Colonic mucosa (tissue), 4 donors: ENCODE measurements at places on chromosomes 11 and 22. TPM values are rescaled to one million over a fixed set of nuclear protein-coding genes. Genes with fewer than 3 reads are reported as not detected.

DNA sequence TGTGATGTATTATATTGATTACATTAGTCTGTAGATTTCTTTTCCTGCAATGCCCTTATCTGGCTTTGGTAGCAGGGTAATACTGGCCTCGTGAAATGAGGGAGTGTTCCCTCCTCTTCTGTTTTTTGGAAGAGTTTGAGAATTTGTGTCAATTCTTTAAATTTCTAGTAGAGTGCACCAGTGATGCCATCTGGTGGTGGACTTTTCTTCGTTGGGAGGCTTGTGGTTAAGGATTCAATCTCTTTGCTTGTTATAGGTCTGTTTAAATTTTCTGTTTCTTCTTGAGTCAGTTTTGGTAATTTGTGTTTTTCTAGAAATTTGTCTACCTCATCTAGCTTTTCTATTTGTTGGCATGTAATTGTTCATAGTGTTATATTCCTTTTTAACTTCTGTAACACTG lies 18.9 kb downstream of the SHANK3 start:
- no peaks in the 10 kb centered on the region for H3K4me1 ChIP-seq
- no peaks in the 10 kb centered on the region for H3K36me3 ChIP-seq
- no peak overlapping the region for H3K4me3 ChIP-seq
- no peak overlapping the region for H3K27ac ChIP-seq

GRCh38 chr22:37999640-38000272 lies 15.4 kb upstream of the SOX10 start:
- no peaks in the 10 kb centered on the region for H3K27me3 ChIP-seq
- no peaks in the 10 kb centered on the region for H3K4me1 ChIP-seq
- H3K36me3 ChIP-seq, result no peaks in the 10 kb centered on the region
- no peak for DNase-seq
- H3K4me3 ChIP-seq, result no peak overlapping the region
- H3K27ac ChIP-seq, result no peak overlapping the region

DNA sequence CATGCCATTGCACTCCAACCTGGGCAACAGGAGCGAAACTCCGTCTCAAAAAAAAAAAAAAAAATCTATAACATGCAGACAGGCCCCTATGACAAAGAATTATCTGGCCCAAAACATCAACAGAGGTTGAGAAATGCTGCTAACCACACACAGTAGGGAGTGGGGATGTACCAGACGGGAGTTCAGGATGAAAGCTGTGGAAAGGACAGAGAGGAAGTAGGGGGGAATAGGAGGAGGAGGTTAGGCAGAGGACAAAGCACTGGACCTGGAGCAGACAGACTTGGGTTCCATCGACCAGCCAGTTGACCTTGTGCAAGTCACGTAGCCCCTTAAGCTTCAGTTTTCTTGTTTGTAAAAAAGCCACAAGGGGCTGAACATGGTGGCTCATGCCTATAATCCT lies 12.5 kb downstream of the LRP4 start:
- DNase-seq, result no peak
- no peaks in the 10 kb centered on the region for H3K36me3 ChIP-seq
- no peak overlapping the region for H3K27ac ChIP-seq
- H3K4me1 ChIP-seq, result no peaks in the 10 kb centered on the region
- no peak overlapping the region for H3K4me3 ChIP-seq
- H3K27me3 ChIP-seq, result no peaks in the 10 kb centered on the region

GRCh38 chr11:19803506-19803998 lies 90.9 kb downstream of the NAV2 start:
- DNase-seq, result peak; percentile 87
- H3K4me1 ChIP-seq, result peaks cover 12% of the 10 kb centered on the region
- H3K27me3 ChIP-seq, result no peaks in the 10 kb centered on the region
- H3K4me3 ChIP-seq, result no peak overlapping the region

DNA sequence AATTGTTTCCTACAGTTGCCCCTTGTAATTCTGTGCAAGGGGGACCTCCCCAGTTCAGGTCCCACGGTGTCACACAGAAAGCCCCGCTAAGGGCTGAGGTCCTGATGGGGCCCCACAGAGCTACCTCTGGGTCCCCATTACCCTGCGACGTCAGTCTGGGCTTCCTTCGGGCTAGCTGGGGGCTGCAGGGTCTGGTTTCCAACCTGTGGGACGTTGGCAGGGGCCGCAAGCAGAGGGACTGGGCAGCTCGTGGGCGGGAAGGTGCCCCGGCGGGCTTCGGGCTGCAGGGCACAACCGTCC lies 698 bp downstream of the SLC37A4 start:
- no peaks in the 10 kb centered on the region for H3K27me3 ChIP-seq
- peaks cover 3% of the 10 kb centered on the region for H3K4me1 ChIP-seq
- no peaks in the 10 kb centered on the region for H3K36me3 ChIP-seq
- DNase-seq, result no peak

DNA sequence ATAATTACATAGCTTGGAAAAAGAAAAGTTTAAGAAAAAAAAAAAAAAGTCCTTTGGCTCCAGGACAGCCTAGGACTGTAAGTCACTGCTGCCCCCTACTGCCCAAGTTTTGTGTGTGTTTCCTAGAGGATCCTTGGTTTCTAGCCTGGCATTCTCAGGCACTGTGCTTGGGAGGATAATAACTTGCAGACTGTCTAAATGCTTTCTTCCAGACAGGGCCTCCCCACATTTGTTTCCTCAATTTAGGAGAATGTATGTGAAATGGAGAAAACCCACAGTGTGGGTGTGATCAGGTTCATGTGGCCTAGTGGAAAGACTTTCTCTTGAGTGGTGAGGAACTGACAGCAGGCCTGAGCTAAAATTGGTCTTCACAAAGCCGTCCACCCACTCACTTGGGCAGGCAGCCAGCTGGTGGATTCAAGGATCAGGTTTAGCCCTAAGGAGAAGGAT lies 191.0 kb downstream of the NAV2 start:
- H3K36me3 ChIP-seq, result no peaks in the 10 kb centered on the region
- H3K27me3 ChIP-seq, result no peaks in the 10 kb centered on the region
- no peak overlapping the region for H3K4me3 ChIP-seq
- H3K27ac ChIP-seq, result no peak overlapping the region

DNA sequence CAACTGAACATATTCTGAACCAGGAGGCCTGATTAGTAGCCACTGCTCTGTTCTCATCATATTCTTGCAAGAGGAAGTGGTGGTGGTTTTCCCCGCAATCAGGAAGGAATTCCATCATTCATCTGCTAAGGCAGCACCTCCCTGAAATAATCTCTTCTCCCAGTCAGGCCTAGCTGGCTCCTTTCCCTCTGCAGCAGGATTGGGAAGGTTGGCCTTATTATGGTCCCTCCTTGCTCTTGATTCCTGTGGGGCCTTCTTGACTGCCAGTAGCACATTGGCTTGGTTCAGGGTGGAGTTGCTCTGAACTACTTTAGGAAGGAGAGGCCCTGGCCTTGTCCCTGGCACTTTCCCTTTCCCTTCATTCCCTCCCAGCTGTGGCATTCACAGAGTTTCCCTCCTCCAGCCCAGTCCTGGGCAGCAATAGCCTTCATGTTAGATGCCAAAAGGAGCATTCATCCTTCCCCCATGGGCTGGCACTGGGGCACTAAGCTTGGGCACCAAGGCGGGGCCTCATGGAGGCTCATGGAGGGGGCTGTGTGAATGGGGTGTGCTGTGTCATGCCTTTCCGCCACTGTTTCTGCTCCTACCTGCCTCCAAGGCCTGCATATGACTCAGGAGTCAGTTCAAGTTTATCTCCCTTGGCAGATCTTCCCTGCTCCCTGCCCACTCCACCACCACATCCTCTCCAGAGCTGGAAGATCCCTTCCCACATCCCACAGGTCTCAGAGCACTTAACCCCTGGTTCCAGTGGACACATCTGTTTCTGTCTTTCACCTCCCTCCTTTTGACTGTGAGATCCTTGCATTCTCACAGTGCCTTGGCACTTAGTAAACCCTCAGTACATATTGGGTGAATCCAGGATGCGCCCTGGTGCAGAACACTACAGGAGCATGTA lies 27.6 kb upstream of the CD44 start:
- H3K36me3 ChIP-seq, result no peaks in the 10 kb centered on the region
- H3K4me1 ChIP-seq, result peaks cover 4% of the 10 kb centered on the region
- H3K27me3 ChIP-seq, result no peaks in the 10 kb centered on the region

DNA sequence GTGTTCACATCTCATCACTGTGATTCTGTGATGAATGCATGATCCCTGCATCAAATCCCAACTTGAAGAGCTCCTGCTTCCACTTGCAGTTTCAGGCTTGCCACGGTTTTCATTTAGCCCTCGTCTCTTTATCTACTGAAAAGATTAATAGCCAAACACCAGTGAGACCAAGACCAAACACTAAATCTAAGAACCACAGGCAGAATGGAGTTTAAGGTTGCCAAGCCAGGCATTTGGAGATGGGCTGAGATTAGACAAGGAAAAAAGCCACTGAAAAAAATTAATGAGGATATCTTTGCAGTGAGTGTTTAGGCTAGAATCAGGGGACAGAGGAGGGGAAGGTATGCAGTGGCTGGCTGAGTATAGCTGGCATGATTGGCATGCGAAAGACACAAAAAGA lies 227.2 kb upstream of the BLID start:
- no peaks in the 10 kb centered on the region for H3K4me1 ChIP-seq
- no peak overlapping the region for H3K4me3 ChIP-seq
- H3K36me3 ChIP-seq, result no peaks in the 10 kb centered on the region

DNA sequence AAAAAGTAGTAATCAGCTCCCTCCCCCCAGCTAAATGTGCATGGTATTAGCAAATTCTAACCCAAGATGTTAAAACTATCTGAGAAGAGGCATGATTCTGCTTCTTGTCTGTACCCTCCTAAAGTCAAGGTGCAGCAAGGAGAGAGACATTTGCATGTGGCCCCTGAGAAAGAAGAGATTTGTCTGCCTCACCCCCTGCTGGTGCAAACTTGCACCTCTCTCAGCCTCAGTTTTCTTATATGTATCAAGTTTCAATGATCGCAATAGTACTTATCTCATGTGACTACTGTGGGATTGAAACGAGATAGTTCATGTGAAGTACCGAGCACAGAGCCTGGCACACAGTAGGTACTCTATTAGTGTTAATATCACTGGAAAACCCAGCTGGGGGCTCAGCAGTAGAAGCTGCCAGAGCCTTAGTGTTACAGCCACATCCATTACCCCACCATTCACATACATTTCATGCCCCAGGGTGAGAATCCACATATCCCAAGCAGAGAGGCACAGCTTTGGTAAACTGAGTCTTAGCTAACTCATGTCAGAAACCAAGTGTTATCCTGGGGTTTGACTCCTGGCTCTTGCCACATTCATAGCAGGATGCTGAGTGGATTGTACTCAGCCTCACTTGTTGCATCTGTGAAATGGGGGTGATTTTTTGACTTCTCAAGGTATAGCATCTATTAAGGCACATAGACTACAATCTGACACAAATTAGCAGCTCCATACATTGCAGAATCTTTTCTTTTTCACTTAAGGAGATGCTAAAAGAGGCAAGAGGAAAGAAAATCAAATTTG lies 24.9 kb downstream of the CD44 start:
- no peaks in the 10 kb centered on the region for H3K27me3 ChIP-seq
- H3K4me1 ChIP-seq, result peaks cover 13% of the 10 kb centered on the region
- H3K4me3 ChIP-seq, result no peak overlapping the region
- H3K27ac ChIP-seq, result peak overlapping the region; percentile 19
- no peak for DNase-seq

DNA sequence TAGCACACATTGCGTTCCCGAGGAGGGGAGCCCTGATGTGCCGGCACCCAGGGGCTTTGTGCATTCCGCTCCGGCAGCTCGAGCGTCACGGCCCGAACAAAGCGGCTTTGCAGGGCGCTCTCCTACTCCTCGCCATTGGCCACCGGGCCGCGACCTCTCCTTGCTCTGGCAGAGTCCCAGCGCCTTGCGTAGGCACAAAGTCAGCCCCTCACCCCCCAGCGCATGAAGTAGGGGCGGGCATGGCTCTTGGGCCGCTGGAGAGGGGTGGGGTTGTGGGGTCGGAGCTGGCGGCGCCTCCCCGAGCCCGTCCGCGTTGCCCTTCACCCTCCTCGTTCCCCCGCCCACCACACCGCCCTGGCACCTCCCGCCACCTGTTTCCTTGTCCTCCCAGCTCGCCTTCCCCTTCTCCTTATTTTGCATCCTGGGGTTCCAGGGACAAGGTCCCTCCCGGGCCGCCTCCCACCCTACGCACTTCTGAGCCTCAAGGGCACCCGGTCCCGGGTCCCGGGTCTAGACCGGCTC lies 753 bp upstream of the PPARA start:
- peak overlapping the region; percentile 84 for H3K4me3 ChIP-seq
- DNase-seq, result peak; percentile 84
- H3K27me3 ChIP-seq, result no peaks in the 10 kb centered on the region
- peak overlapping the region; percentile 90 for H3K27ac ChIP-seq

DNA sequence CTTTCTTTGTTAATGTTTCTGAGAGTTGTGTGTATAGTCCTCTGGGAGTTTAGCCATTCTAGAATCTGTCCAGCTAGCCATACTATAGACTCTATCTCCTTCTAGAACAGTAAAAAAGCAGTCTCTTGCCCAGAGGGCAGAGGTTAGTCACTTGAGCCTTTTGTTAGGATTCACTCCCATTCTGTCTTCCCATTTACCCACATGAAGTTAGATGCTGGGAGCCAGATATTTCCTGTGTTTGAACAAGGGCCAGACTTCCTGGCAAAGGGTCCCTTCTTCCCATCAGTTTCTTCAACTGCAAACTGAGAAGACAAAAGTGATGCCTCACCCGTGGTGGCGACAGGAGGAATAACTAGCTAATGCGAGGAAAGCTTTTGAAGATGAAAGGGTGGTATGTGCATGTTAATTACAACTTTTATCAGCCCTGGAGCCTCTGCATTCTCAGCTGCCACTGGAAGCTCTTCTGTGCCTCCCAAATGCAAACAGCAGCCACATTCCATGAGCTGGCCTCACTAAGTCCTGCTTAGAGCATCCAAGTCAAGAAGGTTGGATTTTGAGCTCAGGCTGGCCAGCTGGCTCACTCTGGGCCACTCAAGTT lies 12.8 kb downstream of the CD44 start:
- no peaks in the 10 kb centered on the region for H3K4me1 ChIP-seq
- no peaks in the 10 kb centered on the region for H3K36me3 ChIP-seq
- no peaks in the 10 kb centered on the region for H3K27me3 ChIP-seq
- H3K27ac ChIP-seq, result no peak overlapping the region

- H3K4me1 ChIP-seq, result no peaks in the 10 kb centered on the region
- no peak overlapping the region for H3K27ac ChIP-seq
- no peaks in the 10 kb centered on the region for H3K36me3 ChIP-seq
- H3K4me3 ChIP-seq, result no peak overlapping the region
- no peaks in the 10 kb centered on the region for H3K27me3 ChIP-seq
- DNase-seq, result no peak
Measured at GRCh38 chr11:123851110-123851509, 34.4 kb downstream of the TMEM225 start.

DNA sequence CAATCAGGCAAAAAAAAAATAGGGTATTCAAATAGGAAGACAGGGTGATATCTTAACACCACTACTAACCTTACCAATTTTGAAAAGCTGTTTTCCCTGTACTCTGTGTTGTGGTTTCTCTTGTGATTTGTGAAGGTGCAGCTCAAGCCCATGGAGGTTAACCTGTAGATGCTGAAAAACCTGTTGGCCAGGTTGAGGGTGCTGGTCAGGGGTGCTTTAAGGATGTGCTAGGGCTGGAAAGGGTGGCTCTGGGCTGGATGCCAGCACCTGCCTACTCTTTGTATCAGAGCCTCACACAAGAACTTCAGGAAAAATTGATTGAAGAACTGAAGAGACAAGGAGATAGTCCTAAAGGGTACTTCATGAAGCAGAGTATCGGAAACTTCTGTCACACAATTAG lies 18.3 kb upstream of the OR5M8 start:
- no peaks in the 10 kb centered on the region for H3K27me3 ChIP-seq
- H3K4me1 ChIP-seq, result no peaks in the 10 kb centered on the region
- H3K36me3 ChIP-seq, result no peaks in the 10 kb centered on the region
- H3K27ac ChIP-seq, result no peak overlapping the region

TM7SF2 gene
- 40.0 TPM for total RNA-seq

SPON1 gene
- 91.4 TPM for total RNA-seq

OR52H1 gene
- total RNA-seq, result not detected

FAM180B gene
- not detected for total RNA-seq

LRRC74B gene
- not detected for total RNA-seq

MN1 gene
- 1.5 TPM for total RNA-seq

SLC22A6 gene
- total RNA-seq, result not detected

UBQLNL gene
- 0.22 TPM for total RNA-seq
